ENCODE measurements at places on chromosomes 11 and 22.
A peak's percentile ranks its signal among the peaks of the same experiment; 100 is the strongest.

DNA sequence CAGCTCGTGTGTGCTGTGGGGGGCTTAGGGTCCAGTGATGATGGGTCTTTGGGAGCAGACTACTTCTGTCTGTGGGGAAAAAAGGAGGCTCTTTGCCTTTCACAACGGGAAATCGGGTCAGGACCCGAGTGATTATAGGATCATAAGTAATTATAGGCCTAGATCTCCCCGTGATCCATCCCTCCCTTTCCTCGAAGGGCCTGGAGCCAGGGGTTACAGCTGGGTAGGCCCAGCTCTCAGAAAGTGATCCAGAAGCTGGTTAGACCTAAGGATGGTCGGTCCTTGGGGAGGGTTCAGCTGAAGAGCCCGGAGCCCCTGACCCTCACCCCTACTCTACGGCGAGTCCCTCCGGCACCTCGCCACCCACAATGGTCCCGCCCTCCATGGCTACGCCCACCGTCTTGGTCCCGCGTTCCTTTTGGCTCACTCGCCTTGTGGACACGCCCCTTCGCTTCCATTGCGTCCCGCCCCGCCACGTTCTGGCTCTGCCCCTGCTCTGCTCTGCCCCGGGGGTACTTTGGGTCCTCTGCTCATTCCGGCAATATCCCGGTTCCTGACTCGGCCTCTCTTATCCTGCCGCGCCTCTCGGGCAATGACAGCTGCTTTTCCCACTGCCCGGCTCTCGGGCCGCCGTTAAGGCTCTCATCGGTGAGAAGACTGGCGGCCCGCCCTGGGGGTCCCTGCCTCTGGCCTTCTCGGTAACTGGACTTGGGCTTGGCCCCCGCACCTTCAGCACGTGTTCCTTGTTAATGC lies 5.0 kb downstream of the IGSF22 start:
- peak; percentile 77 for DNase-seq

- DNase-seq = no peak
Observed at GRCh38 chr11:112884012-112884767, 77.0 kb upstream of the NCAM1 start.

DNA sequence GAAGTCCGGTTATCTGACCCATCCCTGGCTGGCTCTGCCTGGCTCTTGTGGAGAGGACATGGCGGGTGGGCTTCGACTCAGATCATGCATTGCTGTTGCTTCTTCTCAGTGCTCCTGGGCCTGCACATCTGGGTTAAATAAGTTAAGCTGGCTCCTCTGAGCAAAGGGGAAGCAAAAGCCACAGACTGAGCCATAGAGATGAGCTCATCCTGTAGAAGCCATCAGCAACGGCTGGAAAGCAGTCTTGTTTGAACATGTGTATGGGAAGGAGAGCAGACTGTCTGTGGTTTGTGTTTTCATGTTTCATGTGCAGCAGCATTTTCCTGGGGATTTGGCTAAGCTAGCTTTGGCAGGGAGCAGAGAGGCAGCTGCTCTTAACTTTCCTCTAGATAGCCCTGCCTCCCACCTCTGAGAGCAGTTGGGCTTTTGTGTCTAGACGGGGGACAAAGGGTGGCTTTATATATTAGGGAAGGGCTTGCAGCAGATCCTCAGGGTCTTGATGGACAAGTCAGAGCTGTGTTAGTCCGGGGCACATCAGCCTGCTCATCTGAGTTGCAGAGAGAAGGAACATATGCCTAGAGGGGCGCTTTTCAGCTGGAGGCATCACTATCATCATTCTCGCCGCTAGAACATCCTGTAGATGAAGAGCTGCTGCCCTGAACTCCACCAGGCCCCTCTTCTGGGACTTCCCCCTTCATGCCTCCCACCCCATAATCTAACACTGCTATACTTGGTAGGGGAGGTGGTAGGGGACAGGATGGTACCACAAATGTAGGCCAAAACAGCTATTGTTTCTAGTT lies 14.9 kb downstream of the DCPS start:
- no peak for DNase-seq

DNA sequence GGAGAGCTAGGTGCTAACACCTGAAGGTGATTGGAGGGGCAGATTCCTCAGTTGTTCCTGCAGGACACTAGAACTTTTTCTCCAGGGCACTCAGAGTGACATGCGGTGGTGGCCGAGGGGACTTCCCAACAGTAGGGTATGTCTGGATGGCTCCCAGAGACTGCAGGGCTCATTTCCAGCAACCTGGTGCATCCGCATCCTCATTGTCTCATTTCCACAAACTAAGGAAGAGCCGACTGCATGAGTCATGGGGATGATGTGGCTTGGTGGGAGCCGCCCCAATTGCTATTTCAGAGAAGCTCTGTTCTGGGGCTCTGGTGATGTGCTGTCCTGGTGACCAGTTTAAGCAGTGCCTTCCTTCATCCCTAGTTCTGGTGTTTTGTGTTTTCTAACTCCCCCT lies 2.8 kb upstream of the ROBO4 start:
- no peak for DNase-seq

- no peak for DNase-seq
Observed at GRCh38 chr11:114892381-114893197, 214.3 kb downstream of the NXPE2 start.

DNA sequence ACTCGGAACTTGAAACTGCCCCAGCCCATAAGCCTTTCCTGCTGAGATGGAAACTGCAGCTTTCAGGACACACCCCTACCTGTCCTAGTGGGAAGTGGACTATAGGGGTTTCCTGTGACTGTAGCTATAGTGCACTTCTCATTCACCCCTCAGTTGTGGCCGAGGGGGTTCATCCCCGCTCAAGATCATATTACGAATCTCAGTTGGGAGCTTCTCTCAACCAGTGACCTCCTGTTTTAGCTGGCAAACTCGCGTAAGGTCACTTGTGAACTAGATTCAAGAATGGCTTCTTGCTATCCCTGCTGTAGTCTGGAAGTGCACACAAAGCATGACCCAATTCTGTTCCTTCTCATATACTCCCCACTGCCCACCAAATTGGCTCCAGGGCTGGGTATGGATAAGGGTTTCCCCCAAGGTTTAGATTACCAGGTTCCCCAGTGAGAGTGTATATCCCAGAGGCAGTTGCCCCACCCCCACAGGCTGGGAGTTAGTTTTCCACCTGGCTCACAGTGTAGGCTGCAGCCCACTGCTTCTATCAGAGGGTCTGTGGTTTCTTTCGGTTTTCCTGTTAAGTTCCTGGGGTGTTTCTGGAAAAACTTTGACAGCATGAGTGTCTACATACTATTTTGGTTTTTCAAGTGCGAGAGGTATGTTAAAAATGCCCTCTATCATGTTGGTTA lies 812.9 kb downstream of the JRKL start:
- DNase-seq = no peak

GRCh38 chr11:47409440-47410369 lies 1.3 kb downstream of the SLC39A13 start:
- DNase-seq = no peak

DNA sequence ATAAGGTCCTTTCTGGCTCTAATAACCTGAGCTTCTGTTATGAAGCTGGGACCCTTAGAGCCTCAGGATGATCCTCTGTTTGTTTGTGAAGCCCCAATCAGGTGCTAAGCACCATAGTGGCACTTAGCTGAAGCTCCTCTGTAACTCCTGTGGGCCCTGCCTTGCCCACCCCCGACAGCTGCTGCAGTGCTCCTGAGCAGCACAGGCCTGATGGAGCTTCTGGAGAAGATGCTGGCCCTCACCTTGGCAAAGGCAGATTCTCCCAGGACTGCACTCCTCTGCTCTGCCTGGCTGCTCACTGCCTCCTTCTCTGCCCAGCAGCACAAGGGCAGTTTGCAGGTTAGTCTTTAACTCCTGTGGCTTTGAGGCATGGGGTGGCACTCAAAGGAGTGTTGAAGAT lies 19.0 kb upstream of the CCDC134 start:
- no peak for DNase-seq

GRCh38 chr22:44187652-44188230 lies 7.0 kb downstream of the PARVG start:
- no peak for DNase-seq

- peak; percentile 15 for DNase-seq
Observed at GRCh38 chr11:16604794-16605388, 133.6 kb upstream of the C11orf58 start.

- DNase-seq = peak; percentile 24
Observed at GRCh38 chr22:37051391-37052385, at the start of gene KCTD17. Gene KCTD17, plus strand, starts transcription at chr22:37051742. Its CDS starts 19 bp downstream, at chr22:37051761.

DNA sequence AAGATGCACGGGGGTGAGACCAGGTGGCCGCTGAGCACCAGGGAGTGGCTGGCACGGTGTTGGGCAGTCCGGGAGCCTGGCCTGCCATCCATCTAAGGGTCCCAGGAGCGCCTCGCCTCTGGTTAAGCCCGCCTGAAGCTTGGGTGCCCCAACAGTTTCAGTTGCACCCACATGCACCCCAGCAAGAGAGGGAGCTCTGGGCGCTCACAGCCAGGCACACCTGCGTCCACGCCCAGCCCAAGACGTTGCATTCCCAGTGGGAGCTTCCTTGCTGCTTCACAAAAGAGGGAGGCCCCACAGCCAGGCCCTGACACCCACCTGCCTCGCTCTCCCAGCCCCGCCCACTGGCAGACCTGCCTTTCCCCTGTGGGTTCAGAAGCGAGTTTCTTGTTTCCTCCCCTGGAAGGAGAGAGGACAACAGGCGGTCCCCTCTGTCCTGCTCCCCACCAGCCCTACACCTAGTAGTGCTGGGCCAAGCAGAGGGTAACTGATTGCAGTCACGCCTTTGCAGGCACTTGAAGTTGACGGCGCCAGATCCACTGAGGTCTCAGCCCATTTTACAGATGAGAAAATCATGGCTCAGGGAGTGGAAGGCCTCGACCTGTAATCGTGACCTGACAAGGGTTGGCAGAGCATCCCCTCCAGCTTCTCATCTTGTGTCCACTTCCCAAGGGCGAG lies 35.4 kb downstream of the OSBPL5 start:
- DNase-seq = no peak

- DNase-seq = peak; percentile 88
Observed at GRCh38 chr11:132535830-132536229, 996.5 kb downstream of the OPCML start.

DNA sequence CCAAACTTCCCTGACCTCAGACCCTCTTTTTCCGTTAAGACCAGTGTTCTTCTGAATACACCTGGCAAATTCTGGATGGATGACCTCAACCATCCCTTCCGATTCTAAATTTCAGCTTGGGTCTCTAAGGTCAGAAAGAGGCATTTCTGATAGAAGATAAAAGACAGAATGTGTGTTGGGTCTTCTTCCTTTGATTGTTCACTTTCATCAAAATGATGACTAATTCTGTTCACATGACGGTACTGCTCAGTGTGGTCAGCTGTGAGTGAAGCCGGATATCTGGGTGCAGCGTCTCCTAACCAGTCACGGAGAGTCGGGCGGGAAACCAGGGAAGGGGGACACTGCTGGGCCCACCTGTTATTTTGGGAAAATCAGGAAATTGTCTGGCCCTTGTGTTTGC lies 151.6 kb upstream of the NAV2 start:
- DNase-seq = no peak

DNA sequence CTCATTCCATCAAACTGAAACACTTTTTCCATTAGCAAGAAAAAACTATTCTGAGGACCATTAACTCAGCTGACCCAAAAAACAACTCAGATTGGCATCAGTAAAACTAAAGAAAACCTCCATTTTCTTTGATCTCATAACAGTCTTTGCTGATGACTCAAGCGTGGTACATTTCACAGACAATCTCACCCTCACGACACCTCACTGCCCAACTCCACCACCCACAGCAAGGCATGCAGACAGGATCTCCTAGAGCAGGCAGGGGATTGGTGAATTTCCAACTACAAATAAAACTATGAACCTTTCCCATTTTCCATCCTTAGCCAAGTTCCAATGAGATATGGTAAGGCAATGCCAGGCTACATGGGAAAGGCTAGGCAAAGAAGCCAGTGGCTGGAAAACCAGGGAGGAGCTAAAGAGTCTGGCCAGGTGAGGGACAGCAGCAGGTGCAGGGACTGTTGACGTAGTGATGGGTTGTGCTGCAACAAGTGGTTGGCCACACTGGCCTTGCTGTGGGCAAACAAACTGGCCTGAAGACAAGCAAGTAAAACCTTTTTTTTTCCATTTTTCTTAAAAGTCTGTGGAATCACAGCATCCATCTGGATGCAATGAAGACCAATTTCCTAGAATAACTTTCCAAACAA lies 97.2 kb downstream of the SERGEF start:
- DNase-seq = peak; percentile 48

GRCh38 chr22:20762233-20762796 lies 11.6 kb upstream of the SERPIND1 start:
- DNase-seq = no peak

DNA sequence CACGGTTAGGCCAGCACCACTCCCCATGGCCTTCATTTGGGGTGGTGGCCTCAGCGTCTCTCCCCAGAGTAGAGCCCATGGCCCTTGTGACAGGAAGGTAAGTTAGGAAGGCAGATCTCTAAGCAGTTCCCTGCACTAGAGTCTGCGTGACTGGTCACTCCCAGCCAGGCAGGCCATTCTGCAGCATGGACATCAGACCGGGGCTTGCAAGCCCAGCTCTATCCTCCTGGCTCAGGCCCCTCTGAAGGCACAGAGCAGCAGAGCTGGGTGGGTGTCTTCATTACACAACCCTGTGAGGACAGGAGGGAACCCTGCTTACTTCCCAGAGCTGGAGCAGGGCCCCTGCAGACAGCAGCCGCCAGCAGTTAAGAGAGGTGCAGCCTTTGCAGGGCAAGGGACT lies 77.3 kb downstream of the PIWIL3 start:
- DNase-seq = peak; percentile 25

DNA sequence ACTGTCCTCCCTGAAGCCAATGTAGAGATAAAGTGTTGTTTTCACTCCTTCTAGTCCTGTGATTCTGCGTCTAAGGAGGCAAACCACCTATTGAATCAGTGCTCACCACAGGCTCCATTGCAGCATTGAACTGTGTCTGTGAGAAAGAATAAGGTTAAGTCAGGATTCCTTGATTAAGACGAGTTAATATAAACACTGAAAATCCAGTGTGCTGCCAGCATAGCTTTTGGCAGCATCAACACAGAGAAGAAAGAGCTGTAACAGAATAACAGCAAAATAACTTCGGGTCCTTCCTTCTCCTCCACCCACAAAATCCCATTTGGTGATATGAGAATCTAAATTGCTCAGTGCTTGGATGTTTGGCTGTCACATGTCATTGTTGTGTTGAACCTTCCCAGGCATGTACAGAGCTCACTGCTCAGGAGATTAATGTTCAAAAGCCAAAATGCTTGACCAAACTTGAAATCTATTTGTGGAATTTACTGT lies 185.2 kb upstream of the DDI1 start:
- no peak for DNase-seq

DNA sequence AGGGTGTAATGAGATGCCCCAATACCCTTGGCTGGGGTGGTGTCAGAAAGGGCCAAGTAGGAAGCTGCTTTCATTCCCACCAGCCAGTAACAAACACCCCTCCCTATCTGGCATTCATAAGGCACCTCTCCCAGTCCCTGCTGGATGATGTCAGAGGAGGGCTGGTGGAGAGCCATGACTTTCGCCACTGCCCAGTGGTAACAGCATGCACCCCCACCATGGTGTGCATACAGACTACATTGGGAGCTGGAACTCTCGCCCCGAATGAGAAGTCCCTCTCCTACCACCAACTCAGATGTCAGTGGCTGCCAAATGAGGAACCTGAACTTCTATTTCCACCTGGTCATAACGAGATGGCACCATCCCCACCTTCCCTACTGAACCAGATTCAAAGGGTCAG lies 73.3 kb downstream of the SGSM3 start:
- DNase-seq = no peak

- DNase-seq = no peak
Observed at GRCh38 chr11:126268361-126268707, 361 bp downstream of the SRPRA start.

GRCh38 chr11:58769308-58769707 lies 37.6 kb upstream of the GLYAT start:
- no peak for DNase-seq

All from NCI-H510A treated with DMSO at 0.1 percent for 48 hours (cell line).